ENCODE measurements at places on chromosomes 4 and X.

DNA sequence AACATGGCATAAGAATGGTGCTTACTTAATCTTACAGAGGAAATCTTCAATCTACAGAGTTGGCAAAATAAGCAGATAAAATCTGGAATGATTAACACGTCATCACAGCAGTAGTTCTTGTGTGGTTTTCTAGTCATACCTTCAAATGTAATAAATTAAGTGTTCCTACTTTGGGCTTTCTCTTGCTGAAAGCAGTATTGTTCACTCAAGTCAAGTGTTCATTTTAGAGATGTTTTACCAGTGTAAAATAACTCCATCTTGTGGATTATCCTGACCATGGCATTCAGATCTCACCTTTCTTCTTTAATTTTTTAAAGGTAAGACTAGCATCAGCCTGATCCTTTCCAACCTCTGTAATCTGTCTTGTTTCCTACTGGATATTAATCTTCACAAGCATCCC is 72.9 kb downstream of the ADAMTS3 start:
- no peak for DNase-seq

GRCh38 chr4:171622729-171623128 is 190.5 kb upstream of the GALNTL6 start:
- DNase-seq, result no peak

DNA sequence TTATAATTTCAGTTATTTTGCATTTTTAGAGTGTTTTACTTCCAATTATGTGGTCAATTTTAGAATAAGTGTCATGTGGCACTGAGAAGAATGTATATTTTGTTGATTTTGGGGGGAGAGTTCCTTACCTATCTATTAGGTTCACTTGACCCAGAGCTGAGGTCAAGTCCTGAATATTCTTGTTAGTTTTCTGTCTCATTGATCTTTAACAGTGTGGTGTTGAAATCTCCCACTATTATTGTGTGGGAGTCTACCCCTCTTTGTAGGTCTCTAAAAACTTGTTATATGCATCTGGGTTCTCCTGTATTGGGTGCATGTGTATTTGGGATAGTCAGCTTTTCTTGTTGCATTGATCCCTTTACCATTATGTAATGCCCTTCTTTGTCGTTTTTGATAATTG is 127.0 kb upstream of the ZDHHC15 start:
- DNase-seq, result no peak

DNA sequence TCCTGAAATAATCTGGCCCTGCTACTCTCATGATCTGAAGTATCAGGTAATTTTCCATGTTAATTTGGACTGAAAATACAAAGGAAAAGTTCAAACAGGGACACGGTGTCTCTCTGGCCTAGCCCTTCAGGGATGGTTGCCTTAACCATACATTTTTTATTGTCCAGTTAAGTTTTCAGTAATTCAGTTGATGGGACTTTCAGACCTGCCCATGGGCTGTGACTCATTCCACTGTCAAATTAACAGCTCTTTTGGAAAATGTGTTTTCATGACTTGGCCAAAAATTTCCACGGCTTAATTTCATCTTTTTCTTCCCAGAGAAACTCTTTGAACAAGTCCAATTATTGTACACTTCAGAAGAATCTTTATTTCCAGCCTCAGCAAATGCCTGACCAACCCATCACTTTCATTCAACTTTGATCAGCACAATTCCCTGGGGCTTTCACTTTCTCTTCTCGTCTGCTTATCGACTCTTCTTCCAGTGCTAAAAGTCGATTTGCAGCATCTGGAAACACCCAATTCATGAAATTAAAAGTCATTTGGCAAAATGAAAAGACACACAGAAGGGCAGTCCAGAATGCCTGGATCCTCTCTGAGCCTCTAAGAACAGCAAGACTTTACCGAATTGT is 293.9 kb downstream of the RAB28 start:
- no peak for DNase-seq

- no peak for DNase-seq
These were observed 897.3 kb upstream of the EPHA5 start for GRCh38 chr4:66567551-66567950.

- no peak for DNase-seq
These were observed 3.4 kb downstream of the ARSF start for GRCh38 chrX:3044671-3045070.

DNA sequence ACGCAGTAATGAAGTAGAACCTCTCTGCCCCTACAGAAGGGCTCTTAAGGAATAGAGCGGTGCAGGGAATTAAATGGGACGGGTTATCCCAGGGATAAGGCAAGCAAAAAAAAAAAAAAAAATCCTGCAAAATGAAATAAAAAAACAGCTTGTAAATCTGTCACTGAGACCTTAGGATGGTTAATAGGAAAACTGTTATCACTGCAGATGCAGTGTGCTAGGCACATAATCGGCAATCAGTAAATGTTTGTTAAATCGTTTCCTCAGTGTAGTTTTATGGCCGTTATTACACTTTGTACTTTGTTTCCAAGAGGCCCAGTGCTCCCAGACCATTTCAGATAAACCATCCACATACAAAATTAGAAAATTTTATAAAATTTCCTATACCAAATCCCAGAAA is 1.0 kb downstream of the HNRNPH2 start:
- DNase-seq, result no peak

GRCh38 chrX:114626323-114626722 is 42.4 kb downstream of the HTR2C start:
- DNase-seq, result no peak

DNA sequence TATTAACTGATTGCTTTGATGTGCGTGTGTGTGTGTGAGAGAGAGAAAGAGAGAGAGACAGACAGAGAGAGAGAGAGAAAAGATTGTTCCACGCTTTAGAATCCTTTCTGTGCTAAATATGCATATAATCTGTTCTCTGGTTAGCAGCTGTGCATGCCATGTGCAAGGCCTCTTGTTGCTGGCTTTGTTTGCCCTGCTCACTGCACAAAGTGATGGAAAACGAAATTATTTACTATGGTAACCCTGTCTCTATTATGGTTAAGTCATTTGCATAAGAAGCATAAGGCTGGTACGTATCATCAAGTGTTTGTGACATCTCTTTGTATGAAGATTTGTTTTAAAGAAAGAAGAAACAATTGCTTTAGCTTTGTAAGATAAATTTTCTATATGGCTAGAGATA is 190.2 kb upstream of the POF1B start:
- DNase-seq, result no peak

DNA sequence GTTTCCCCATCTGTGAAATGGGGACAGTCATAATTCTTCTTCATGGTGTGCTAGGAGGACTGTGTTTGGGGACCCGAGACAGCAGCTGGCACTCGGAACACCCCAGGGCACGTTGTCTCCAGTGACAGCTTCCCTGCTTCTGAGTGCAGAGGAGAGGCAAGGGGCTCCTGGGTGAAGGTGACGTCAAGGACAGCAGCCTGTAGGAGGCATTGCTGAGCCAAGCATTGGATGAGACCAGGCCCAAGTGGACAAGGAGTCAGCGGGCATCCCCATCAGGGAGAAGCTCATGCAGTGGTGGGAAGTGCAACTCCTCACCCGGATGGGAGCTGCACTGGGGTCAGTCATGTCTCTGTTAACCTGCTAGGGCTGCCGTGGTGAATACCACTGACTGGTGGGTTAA is 46.1 kb downstream of the EVC start:
- DNase-seq, result no peak

- no peak for DNase-seq
These were observed 3.8 kb downstream of the WDR1 start for GRCh38 chr4:10112658-10113284.

GRCh38 chr4:185730849-185731608 is 81.0 kb downstream of the SORBS2 start:
- peak; percentile 5 for DNase-seq

DNA sequence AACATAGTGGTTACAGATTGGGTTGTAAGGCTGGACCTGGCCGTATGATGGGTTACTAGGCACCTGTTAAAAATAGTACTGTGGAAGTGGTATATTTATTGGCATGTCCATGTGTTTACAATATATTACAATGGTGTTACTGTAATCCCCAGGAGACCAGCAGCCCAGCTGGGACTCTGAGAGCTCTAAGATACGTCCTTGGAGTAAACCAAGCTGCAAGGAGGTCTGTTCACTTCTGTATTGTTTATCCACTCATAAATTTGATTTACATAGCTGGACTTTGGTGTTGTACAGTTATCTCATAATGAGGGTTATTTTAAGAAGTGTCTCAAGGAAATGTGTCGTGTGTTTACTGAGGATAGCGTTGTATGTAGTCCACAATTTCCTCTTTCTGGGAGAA is 93.8 kb downstream of the TBL1X start:
- no peak for DNase-seq

GRCh38 chr4:26356081-26356501 is 35.3 kb downstream of the RBPJ start:
- no peak for DNase-seq

DNA sequence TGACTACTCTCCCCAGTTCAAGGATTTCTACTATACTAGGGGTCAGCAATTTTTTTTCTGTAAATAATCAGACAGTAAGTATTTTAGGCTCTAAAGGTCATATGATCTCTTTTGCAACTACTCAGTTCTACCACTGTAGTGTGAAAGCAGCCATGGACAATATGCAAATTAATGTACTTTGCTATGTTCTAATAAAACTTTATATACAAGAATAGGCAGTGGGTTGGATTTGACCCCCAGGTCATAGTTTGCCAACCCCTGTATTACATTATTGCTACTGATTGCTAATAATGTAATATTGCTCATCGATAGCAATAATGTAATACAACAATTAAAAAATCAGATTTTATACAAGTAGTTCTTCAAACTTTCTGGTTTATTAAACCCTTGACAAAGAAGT is 59.2 kb upstream of the GPR34 start:
- no peak for DNase-seq

DNA sequence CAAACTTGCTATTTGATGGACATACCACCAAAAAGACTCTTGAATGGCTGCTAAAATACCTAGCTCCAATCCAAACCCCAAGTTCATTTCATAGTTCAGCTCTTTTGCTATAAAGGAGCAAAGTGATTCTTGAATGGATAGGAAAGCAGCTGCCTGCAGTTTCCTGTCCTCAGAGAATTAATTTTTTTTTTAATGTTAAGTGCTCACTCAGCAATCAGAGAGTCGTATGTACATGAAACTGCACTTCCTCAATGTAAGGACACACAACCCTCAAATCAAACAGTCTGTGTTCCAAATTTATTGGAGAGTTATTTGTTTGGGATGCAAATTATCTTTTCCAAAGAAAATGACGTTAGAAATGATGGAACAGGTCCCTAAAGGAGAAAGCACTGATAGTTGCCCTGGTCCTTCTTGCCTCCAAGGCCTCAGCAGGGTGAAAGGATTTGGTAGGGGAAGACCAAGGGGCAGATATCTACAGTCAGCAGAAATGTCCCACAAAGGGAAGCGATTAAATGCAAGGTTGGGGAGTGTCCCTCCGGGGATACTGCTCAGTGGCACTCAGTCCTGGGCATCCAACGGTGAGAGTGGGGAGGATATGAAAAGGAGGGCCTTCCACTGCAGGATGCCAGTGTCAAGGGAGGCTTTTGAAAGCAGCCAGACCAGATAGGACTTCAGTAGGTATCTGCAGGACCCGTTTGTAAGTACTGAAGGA is 67.2 kb upstream of the RASGEF1B start:
- no peak for DNase-seq

DNA sequence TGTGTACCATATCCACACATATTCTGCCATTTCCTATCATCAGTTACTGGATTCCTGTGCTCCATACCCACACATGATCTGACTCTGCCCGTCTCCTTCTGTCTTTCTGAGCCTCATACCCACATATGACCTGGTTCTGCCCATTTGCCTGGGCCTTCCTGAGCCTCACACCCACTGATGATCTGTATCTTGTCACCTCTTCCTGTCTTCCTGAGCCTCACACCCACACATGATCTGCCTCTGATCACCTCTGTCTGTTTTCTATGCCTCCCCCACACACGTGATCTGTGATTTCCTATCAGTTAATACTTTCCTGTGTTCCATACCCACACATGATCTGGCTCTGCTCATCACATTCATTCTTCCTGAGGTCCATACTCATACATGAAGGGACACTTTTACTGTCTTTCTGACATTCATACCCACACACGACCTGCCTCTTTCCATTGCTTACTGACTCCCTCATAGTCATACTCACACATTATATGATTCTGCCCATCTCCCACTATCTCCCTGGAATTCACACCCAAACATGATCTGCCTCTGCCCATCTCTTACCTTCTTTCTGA is 32.5 kb downstream of the SCML1 start:
- no peak for DNase-seq

- DNase-seq, result no peak
These were observed 589 bp upstream of the NEUROG2 start for GRCh38 chr4:112516471-112517066.

- DNase-seq, result no peak
These were observed 522.5 kb downstream of the SMARCA1 start for GRCh38 chrX:129000797-129001196.

DNA sequence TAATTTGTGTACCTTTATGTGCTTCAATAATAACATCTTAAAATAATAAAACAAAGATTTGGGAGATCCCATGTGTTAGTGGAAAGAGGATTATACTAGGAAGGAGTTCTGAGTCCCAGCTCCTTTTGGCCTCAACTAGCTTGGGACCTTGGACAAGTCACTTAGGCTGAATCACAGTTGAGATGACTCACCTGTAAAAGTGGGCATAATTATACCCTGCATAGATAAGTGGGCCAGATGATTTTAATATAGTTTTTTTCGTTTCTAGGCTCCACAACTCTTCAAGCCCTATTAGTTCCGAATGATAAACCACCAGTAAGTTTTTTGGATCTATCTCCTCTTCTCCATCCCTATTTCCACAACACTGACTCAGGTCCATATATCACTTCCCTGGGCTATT is 131.8 kb downstream of the ENOX2 start:
- no peak for DNase-seq

DNA sequence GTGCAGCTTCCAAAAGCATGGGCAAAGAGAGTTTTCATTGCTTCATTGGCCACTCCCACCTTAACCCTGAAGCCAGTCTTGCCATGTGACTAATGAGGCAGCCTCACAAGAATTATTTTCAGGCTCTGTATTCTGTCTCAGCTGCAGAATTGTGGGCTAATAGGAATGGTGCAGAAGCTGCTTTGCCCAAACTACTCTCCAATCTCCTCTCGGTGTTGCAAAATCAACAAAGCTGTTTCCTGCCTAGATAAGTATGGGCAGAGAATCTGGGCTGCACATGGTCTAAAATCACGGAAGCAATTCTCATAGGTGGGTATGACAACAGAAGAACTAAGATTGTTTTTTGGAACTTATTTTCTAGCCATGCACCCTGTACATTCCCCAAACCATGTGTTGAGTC is 31.4 kb downstream of the PPP1R2C start:
- DNase-seq, result no peak

GRCh38 chr4:47837094-47837907 is 566 bp downstream of the CORIN start:
- no peak for DNase-seq

- no peak for DNase-seq
These were observed 411.5 kb downstream of the IQCM start for GRCh38 chr4:149404143-149404542.

DNA sequence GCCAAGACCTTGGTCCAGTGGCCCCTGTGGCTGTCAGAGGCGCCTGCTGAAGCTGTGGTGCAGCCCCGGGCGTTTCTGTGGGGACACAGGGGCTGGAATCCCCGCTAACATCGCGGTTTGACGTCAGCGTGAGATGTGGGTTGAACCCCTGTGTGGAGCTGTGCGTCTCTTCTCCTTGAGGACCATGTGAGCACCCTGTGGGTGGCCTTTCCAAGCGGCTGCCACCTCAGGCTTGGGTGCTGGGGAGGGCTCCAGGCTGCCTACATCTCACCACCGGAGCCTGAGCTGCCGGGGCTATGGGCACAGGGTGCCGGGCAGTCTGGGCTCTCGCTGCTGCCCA is 27.7 kb downstream of the UVSSA start:
- no peak for DNase-seq
